Left lobe of liver (tissue), 2 donors: ENCODE measurements at places on chromosomes 4 and X. TPM values are rescaled to one million over a fixed set of nuclear protein-coding genes. Genes with fewer than 3 reads are reported as not detected.
A peak's percentile ranks its signal among the peaks of the same experiment; 100 is the strongest.

NIPAL1 gene
- total RNA-seq: 11.6 TPM

KIT gene
- 0.23 TPM for total RNA-seq

SPARCL1 gene
- 5.1 TPM for total RNA-seq

RNF212 gene
- total RNA-seq: 0.25 TPM

PHOX2B gene
- total RNA-seq: not detected

CLDN22 gene
- total RNA-seq: not detected

GAGE2A gene
- 0.58 TPM for total RNA-seq

LSM6 gene
- 8.2 TPM for total RNA-seq

FGFR3 gene
- 48.5 TPM for total RNA-seq

GAGE12E gene
- total RNA-seq: not detected

PARM1 gene
- total RNA-seq: 0.40 TPM

MND1 gene
- not detected for total RNA-seq

LUZP4 gene
- not detected for total RNA-seq

GRCh38 chrX:124679199-124679598, 332.8 kb downstream of the SH2D1A start:
- DNase-seq: no peak

GRCh38 chr4:108008721-108009120, 19.0 kb downstream of the HADH start:
- DNase-seq: peak; percentile 65

- DNase-seq: no peak
These were observed 129.7 kb upstream of the USP38 start for GRCh38 chr4:143054971-143055370.

DNA sequence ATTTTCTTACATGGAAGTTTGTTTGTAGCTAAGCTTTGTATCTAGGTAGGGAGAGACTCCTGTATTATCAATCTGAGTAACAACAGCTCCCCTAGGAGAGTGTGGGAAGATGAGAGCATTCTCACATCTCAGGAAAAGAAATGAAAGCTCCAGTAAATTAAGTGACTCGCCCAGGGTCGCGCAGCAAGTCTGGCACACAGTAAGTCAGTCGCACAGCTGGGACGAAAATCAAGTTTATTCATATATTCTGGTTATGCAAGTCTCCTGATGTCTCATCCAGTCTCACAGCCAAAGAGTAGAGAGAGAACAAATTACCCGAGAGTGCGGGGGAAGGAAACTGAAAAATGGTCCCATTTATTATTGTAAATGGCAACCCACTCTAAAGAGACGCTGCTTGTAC, 216.1 kb downstream of the STK32B start:
- no peak for DNase-seq

- DNase-seq: no peak
These were observed 126.1 kb upstream of the DCLK2 start for GRCh38 chr4:149952101-149952500.

DNA sequence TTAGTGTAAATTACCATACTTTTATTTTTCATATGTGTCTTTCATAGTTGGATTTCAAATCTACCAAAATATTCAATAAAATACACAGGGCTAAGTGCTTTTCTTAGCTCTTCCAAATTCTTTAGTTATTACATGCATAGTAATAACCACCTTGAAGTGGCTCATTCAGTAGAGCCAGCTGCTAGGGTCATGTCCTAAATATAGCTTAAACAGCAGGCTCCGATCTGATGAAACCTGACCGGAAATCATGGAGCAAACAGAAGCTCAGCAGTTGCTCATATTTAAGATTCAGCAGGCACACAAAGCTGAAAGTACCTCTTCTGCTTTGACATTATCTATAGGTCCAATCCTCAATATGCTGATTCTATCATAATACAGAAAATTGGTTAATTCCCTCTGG, 1470.4 kb downstream of the ADGRL3 start:
- DNase-seq: no peak

- DNase-seq: no peak
These were observed 20.9 kb downstream of the CLRN2 start for GRCh38 chr4:17535906-17536305.

- DNase-seq: no peak
These were observed 163.9 kb upstream of the SLC7A11 start for GRCh38 chr4:138405934-138406567.

DNA sequence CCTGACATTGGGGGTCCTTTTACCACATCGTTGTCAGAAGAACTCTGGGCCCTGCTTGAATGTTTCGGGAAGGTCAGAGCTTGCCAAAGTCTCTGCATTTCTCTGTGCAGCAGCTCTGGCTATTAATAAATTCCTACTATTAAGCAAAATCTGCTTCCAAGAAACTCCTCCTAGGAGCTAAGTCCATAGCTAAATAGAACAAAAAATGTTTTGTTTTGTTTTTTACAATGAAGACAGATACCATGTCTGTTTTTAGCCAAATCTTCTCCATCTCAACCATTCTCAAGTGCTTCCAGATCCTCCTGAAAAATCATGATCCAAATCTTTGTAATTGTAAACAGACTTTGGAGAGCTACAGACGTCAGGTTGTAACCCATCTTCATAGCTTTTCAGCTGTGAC, 161.6 kb downstream of the SPATA18 start:
- no peak for DNase-seq

DNA sequence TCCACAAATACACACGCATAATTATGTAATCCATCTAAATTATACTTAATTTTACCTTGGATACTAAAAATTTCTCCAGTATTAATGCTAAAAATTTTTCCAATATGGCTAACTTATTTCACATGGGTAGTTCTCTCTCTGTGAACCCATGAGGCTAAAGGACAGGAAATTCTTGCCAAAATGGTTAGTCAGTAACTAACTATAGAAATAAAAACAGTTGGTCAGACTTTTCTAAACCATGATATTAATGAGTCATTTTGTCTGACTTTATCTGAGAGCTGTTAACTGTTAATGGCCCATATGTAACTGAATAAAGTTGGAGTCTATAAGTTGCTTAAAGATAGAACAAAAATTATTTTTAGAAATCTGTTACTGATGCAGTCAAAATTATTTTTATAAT, 549.4 kb downstream of the TLL1 start:
- no peak for DNase-seq

- no peak for DNase-seq
These were observed 6.8 kb upstream of the SORCS2 start for GRCh38 chr4:7185487-7186030.

- no peak for DNase-seq
These were observed 1130.8 kb downstream of the FAT4 start for GRCh38 chr4:126445596-126445995.

DNA sequence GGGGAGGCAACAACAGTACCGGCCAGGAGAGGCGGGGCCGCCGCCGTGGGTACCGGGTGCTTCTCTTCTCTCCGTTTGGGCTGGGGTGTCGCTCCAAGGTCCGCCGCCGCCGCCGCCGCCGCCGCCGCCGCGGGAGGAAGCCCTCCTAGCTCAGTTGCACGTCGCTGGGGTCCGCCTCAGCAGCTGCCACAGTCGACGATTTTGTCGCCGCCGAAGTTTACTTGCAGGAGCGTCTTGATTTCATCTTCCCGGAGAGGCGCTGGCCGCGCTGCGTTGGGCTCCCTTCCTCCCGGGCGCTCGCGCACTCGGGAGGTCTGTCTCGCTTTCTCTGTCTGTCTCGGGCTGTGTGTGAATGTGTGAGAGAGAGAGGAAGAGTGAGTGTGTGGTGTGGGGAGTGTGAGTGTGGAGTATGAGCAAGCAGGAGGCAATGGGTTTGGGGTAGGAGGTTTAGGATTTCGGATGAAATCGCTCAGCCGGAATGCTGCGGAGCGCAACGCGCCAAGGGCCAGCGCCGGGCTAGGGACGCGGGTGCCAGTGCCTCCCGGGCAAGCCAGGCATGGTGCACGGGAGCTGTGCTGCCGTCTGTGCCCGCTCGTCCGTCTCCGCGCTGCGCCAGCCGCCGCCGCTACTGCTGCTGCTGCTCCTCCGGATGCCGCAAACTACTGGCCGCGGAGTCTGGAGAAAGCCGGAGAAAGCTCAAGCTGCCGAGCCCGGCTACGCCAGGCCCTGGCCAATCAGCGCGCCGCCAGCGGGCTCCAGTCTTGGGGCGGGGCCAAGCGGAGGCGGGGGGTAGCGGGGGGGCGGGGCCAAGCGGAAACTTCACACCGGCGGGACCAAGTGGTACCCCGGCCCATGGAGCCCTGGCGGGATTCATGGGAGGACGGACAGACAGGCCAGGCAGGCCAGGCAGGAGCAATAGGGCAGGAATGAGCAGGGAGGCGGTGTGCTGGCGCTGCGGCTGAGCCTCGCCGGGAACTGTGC, at the start of gene PCDH19:
Gene PCDH19, minus strand, starts transcription at position 664 of the 981 bp plus-strand sequence. CDS start 1,676 bp downstream, outside the sequence.
- DNase-seq: peak; percentile 49

- no peak for DNase-seq
These were observed 127.4 kb downstream of the GRIA3 start for GRCh38 chrX:123311486-123311885.

DNA sequence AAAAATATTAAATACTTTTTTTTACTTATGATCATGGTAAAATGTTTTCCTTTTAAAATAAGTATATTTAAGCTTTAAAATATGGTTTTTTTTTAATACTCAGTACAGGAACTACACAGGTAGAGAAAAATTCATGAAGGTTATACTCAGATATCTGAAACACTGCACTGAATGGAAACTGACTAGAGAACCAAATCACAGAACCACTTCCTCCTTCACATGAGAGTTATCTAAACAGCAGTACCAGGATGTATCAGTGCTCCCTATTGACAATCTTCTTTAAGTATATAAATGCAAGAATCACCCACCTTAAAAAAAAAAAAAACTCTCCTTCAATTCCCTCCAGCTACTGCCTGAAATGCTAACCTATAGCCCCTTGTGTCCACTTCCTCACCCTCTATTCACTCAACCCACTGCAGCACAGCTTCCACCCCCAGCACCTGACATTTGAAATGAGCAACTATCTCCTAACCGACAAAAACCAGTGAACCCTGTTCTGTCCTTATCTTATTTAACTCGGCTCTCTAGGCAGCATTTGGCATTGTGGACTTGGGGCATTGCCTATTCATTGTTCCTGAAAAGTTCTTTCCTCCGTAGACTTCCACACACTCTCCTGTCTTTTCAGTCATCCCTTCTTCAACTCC, 9.1 kb downstream of the SLC7A3 start:
- DNase-seq: no peak

- peak; percentile 81 for DNase-seq
These were observed 2.1 kb upstream of the FAT1 start for GRCh38 chr4:186725469-186726425.

DNA sequence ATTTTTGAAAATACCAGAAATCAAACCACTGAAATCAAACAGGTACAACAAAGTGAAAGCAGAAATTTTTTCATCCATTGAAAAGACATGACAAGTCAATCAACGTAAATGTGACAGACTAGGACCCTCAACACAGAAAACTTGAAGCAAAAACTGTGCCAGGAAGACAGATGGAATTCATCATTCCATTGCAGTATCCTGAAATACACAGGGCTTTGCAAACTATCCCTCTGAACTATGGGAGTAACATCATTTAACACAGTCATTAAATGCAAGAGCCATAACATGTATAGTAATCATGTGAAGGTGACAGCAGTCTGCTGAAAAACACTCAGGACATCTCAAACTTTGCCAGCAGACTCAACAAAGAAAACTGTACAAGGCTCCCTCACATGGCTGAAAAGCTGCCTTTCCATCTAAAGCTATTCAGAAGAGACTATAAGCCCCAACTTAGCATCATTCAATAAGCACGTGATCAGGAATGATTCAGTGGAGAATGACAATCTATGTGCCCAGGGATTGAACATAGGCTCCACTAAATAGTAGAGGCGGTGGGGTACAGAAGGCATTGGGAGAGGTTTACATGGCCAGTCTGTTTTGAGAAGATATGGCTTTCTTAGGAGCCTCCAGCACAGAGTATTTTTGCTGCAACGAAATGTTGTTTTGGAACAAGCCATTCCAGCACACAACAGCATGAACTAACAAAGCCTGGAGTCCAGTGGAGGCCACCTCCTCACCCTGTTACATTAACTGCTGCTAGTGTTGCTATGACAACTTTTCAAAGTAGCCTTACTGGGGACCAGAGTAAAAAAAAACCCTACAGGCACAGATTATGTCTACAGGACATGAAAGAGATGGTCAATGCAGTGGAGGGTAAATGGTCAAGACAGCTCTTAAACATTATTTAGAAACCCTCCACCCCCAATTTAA, 274.5 kb upstream of the NOCT start:
- DNase-seq: no peak

- DNase-seq: no peak
These were observed 237.8 kb upstream of the JADE1 start for GRCh38 chr4:128571747-128572146.

- DNase-seq: no peak
These were observed 37.3 kb upstream of the RASL11B start for GRCh38 chr4:52824603-52825459.

DNA sequence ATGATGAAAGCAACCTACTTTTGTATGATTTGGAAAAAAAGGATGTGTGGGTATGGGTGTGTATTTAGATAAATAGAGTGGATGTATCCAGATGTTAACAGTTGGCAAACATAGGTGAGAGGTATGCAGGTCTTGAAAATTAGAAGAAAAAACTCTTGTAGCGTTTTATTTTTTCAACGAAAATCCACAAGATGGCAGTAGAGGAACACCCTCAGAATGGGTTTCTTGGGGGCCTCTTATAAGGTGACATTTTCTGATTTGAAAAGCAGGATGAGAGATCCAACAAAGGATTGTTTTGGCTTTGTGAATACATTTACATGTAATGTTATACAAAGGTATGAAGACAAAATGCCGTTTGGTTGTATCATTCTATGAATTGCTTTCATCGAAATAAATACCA, 68.3 kb downstream of the FMR1NB start:
- DNase-seq: no peak

DNA sequence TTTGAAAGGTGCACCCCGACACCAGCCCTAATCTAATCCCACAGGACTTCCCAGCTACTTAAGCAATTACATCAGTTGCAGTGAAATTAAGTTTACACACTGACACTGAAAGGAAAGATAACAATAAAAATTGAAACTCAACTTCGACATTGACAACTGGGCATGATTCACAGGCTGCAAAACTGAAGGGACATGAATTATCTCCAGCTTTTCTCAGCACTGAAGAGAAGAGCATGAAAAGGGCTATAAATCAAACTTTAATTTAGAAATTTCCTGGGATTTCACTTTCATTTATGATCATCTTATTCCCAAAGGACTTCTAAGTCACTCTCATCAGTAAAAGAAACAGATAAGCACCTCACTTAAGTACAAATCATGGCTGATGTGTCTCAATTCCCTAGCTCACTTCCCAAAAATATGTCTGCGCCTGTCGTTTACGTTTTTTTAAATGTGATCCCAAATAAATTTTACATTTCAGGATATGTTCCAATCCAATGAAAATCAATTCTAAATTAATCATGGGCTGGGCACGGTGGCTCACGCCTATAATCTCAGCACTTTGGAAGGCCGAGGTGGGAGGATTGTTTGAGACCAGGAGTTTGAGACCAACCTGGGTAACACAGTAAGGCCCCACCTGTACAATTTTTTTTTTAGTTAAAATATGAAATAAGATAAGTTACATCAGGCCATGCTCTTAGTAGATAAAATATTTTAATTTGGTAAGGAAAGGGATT, 134.4 kb upstream of the TBL1X start:
- no peak for DNase-seq

DNA sequence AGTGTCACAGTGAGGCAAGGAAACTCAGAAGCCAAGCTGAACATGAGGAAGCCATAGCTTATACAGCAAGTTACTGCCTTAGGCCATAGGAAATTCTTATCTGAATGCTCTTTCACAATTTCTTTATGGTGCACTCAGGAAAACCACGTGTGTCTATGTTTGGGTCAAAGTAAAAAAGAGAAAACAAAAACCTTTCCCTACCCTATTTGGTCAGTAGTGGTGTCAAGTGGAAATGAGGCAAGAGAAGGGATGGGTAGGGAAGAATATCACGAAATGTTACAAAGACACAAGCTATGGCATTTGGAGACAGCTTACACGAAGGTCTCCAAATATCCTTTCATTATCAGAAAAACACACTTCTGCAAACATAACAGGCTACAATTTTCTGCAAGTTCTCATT, 83.4 kb upstream of the INPP4B start:
- no peak for DNase-seq
